ENCODE measurements at places on chromosomes 13 and 19.

DNA sequence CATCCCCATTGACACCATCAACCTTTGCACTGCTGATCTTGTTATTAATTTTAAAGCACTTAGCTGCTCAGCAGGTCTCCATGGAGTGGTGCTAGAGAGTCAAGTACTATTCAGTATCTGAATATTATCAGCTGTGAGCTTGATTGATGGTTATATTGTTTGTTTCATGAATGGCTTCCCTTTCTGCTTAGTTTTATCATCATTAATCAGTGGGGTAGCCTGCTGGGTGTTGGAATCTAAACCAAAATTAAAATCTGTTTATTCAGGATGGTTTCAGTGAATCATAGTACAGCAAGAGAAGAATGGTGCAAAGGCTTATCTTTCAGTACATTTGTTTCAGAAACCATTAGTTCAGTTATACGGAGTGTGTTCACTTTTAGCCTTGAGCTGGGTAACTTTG is 42.5 kb upstream of the SCEL start:
- no peak for DNase-seq

- DNase-seq = no peak
Observed at GRCh38 chr19:4173479-4174212, 8.7 kb downstream of the SIRT6 start.

- no peak for DNase-seq
Observed at GRCh38 chr13:104869501-104869900, 1666.0 kb downstream of the EFNB2 start.

DNA sequence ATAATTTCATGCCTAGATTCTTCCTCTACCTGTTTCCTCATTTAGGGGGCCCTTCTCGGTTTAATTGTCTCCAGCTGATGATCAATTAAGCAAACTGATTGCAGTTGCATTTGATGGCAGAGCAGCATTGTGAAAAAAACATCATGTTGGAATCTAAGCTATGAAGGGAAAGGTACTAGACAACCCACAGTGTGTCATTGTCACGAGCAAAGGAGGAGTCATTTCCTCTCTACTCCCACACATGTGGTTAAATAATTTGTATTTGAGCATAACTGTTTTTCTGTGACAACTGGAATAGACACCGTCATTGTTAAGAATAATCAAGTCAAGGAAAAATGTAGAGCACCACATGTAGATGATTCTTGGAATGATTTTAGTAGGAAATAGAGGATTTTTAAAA is 240.3 kb downstream of the DCT start:
- no peak for DNase-seq

GRCh38 chr19:39397360-39398296 is 6.5 kb downstream of the MED29 start:
- DNase-seq = peak; percentile 92

DNA sequence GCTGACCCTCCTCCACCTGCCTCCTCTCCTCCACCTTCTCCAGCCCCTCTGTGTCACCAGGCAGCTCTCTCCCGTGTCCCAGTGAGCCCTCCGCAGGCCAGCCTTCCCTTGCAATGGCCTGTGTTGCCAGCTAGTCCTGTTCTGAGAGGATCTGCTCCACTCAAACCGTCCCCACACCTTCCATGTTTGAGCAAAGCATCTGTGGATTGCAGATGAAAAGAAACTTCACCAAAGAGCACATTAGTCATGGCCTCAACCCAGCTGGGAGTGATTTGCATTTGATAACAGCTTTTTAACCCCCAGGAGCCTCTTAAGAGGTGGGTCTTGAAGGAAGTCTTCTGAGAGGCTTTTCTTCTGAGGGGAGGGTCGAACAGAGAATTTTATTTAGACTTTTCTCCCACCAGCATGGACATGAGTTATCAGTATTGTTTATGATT is 72.8 kb downstream of the COL4A2 start:
- no peak for DNase-seq

DNA sequence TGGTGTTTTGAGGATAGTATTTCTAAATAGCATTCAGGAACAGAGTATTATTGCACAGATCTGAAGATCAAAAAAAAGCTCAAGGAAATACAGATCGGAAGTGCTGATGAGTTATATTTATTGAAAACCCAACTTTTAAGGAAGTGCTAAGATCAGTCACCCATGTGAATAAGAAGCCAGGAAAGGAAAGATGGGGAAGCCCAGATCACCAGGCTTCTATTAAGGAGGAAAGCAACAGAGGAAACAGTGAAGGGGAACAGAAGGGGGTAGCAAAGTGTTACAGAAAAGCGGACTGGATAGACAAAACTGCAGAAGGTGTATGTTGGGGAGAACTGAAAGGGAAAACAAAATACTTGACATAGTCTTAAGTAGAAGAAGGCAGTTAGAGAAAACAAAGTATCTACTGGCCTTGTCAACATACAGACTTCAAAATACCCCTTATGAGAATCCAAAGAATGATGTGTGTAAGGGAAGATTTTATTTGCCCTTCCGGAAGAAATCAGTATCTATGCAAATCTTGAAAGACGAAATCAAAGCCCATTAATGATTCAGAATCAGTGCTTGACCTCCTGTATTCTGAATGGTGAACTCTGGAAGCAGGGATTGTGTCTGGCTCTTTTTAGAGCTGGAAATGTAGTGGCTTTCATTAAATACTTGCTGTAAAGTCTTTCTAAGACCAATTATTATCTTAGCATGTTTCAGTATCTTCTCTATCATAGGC is 12.1 kb downstream of the UFM1 start:
- DNase-seq = no peak

DNA sequence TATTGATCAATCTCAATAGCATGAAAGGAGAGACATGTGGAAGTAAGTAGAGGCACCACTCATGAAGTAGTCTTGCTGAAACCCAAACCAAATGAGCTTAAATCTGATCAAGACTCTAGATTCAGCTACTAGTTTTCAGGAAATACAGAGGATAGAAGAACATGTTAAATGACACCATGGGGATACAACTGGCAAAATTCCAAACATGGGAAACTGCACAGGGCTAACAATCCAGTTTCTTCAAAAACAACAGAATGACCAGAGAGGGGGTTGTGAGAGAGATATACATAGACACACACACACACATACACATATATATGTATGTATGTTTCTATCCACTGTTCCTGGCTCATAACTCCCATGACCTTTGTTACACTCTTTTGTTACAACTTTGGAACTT is 44.8 kb downstream of the MRPL57 start:
- DNase-seq = no peak

DNA sequence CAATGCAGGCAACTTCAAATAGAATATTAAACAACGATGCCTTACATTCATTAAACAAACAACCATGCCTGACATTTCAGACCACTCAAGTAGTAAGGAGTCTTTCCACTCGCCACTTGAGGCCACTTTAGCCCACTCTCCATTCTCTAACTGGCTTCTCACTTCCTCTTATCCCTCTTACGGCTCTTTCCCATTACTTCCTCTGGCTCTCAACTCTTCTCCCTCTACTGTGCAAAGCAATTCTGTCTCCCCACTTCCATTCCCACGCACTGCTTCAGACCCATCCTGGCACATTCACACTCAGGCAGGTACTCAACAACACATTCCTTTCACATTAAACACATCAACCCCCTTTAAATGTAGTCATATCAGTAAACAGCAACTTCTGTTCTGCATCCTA is 229.8 kb upstream of the IPO5 start:
- DNase-seq = no peak

DNA sequence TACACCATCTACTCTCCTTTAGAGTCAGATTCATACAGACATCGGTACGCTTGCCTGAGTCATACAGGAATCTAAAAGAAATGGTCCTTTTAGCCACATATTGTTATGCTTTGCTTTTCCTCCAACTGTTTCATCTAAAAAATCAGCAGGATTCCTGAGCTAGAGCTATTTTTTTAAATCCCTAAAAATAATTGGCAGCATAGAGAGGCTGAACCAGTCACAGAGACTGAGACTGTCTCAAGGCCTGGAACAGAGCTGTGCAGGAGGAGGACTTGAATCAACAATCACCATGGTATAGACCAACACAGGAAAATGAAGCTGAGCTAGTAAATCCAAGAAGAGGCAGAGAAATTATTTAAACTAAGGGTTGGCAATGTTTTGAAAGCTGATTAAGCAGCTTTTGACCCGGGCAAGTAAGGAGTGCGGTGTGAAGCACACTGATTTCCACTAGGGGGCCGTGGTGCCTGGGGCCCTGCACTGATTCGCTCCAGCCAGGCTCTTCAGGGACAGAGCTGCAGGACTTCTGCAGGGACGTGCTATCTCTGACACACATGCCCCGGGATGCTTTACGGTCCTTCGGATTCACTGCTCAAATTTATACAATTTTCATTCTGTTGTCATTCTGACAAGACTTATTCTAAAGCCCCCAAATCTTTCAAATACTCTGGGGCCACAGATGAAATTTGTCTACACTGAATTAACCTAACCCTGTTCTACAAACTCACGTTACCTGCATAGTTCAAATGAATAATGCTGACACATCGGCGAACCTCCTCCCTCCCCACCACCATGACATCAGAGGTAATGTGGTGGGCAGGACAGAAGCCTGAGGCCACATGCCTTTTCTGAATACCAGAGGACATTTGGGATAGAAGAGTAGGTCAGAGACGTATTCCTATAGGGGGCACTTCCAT is 87.6 kb upstream of the SLC15A1 start:
- peak; percentile 76 for DNase-seq

- DNase-seq = no peak
Observed at GRCh38 chr19:38953677-38954076, 21.9 kb downstream of the FBXO17 start.

DNA sequence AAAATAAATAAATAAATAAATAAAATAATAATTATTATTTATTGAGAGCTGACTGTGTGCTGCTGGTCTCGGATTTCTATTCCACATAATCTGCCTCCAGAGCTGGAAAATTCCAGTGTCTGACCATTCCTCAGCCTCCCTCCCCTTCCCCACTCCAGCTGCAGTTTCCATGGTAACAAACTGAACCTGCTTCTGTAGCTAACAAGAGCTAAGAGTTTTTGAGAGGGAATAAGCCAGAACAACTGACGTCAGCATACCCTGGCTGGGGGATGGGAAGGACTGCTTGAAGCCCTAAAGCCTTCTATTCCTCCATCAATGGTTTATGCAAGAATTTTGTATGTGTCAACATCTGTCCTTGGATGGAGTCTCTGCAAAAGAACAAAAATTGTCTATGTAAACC is 26.0 kb upstream of the PEG3 start:
- no peak for DNase-seq

- no peak for DNase-seq
Observed at GRCh38 chr13:44565881-44566280, 10.2 kb downstream of the TSC22D1 start.

GRCh38 chr19:53621885-53622740 is 9.7 kb upstream of the DPRX start:
- DNase-seq = no peak

- no peak for DNase-seq
Observed at GRCh38 chr13:59674616-59675015, 489.1 kb downstream of the DIAPH3 start.

DNA sequence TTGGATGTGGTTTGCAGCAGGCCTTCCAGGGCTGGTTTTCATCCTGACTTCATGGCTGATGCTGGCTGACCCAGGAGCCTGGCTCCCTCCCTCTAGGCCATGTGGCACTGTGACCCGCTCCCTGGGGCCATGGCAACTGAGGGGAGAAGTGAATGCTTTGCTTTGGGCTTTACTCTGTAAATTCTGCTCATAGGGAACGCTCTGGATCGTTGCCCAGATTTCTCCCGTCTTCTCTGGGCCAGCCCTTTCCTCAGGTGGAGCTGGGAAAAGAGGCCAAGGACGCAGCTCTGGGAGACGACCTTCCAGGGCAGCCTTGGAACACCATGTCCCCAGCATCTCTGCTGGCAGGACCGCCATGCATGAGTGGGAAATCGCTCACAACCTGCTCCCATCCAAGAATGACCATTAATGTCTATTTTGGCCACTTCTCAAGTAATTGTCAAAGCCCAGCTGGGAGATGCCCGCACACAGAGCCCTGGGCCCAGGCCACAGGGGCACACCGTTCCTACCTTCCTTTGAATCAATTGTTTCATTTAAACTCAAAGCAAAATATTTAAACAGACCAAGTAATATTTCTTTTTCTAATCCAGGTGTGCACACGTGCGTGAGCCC is 321.8 kb downstream of the TEX29 start:
- no peak for DNase-seq
